Stimulated activated CD8-positive, alpha-beta memory T cell treated with anti-CD3 and anti-CD28 coated beads, Interleukin-4, amount 100 ng/mL, for 1 hour (primary cell): ENCODE measurements at places on chromosomes 12 and 14.

DNA sequence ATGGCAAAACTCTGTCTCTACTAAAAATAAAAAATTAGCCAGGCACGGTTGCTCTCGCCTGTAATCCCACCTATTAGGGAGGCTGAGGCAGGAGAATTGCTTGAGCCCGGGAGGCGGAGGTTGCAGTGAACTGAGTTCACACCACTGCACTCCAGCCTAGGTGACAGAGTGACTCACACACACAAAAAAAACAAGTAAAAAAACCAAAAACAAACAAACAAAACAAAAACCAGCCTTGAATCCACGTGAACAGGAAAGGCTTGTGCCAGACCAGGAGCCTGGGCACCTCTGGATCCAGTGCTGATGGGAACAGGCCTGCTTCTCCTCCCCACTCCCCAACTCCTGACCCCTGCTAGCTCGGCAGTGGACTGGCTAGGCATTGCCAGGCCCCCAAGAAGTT, 3.5 kb downstream of the FOXN4 start:
- no peak for DNase-seq

DNA sequence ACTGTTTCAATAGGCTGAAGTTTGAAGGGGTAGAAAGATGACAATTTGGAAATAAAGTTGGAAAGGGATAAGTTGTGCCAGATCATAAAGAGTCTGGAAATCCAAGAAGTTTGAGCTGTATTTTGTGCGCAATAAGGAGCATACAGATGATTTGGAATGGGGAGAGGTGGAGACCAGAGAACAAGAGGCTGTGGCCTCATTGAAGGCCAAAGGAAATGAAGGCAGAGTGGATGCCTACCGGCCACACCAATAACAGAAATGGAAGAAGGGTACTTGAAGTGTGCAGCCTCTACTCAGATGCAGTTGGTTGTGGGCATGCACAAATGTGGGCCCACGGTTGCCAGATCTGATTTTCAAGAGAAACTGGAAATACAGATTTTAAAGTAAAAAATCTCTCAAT, 2.4 kb downstream of the IFT81 start:
- no peak for DNase-seq

GRCh38 chr14:100823413-100824080, 2.4 kb upstream of the MEG3 start:
- DNase-seq = no peak

DNA sequence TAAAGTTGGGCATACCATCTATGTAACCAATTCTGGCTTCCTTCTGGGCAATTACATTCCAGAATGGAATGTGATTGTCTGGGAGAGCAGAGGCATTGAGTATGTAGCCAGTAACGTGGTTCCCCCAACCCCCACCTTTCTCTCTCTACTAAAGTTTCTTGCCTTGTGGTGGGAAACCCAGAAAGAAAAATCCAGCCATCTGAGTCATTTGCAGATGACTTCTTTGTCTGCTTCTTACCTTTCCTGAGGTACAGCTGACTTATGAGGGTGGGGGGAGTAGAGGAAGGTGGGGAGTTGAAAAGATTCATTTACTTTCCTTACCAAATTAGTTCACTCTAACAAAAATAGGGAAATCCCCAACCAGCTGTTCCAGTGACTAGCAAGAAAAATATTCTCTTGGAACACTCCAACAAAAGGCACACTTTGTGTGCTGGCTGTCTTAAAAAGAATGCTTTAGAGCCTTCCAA, 112.1 kb upstream of the FRMD6 start:
- DNase-seq = no peak

GRCh38 chr12:92139634-92140150, 6.0 kb downstream of the BTG1 start:
- no peak for DNase-seq

GRCh38 chr14:105018414-105018813, 2.5 kb downstream of the CDCA4 start:
- no peak for DNase-seq

- no peak for DNase-seq
Observed at GRCh38 chr14:87042354-87042753, 950.6 kb downstream of the GALC start.

GRCh38 chr12:15707516-15708199, 81.5 kb downstream of the EPS8 start:
- no peak for DNase-seq

- DNase-seq = peak; percentile 60
Observed at GRCh38 chr12:6451348-6452244, at the start of gene TAPBPL. TSS of gene TAPBPL (plus strand) at chr12:6452042. CDS start at chr12:6452249, 207 bp downstream.

- DNase-seq = peak; percentile 32
Observed at GRCh38 chr14:92686900-92687427, 61.5 kb downstream of the LGMN start.

DNA sequence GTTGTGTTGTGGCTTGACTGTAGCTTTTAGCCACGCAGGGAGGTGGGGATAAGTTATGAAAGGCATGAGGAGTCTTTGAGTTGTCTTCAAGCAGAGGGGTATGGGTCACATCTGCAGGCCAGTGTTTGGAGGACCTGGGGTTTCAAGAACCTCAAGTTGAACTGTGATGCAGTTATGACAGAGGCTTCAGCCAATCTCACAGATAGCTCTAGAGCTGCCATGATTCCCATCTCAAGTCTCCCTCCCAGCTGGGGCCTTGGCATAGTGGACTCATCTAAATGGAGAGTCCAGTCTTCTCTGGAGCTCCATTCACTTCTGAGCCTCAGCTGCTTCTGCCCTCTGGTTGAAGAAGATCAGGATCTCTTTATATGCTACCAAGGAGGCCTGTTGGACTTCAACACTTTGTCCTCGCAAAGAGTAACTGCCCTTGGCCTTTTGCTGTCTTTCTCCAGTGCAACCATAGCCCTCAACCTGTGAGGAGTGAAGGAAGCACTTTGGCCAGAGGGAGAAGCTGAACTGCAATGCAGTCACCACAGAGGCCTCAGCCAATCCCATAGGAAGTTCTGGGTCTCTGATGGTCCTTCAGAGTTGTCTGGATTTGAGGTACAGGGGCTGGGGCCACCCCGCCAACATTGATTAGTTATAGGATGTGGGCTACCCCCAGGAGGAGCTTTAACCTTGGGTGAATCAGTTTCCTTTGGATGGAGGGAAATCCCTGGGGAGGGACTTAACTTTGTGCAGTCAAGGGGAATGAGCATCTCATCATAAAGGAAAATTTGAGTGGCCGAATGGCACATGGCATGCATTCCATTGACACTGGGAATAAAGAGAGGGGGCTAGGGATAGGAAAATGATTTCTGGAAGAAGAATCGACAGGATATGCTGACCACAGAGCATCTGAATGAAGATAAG, 230.5 kb downstream of the PCNX1 start:
- no peak for DNase-seq

- no peak for DNase-seq
Observed at GRCh38 chr14:96745500-96746051, 51.6 kb upstream of the VRK1 start.

- no peak for DNase-seq
Observed at GRCh38 chr14:77549451-77549850, 50.8 kb upstream of the ISM2 start.

DNA sequence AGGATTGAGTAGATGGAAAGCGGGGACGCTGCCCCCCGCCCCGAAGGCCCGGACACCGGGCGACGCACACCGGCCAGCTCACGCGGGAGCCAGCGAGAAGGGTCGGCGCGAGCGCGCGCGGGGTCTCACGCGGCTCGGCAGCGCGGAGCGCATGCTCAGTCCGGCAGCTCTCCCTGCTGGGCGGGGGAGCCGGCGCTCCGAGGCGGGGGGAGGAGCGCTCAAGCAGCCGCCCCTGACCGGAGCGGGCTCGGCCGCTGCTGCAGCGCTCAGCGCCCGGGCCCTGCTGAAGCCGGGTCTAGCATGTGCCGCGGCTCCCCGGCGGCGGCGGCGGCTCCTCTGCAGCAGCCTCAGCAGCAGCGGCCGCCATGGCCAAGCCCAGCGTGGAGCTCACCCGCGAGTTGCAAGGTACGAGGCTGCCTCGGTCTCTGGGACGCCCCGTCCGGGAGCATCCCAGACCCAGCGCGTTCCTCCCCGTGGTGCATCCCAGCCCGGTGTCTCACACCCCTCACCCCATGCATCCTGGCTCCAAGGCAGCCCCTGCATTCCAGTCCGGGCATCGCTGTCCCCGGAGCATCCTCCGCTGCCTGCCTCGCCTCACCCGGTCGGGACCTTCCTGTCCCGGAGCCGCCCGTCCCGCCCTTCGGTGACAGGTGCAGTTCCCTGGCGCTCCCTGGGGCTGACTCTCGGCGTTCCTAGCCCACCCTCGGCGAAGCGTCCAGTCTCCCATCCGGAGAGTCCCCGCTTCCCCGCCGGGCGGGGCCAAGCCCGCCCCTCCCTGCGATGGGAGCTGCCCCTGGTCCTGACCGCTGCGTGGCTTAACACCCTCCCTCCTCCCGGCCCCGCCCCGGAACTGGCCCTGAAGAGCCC, at the start of gene CARMIL3:
TSS of gene CARMIL3 (plus strand) at position 221 of the 867 bp plus-strand sequence. CDS start at position 366, 145 bp downstream.
- DNase-seq = peak; percentile 13

GRCh38 chr12:53199700-53200099, 7.4 kb downstream of the ITGB7 start:
- DNase-seq = no peak

DNA sequence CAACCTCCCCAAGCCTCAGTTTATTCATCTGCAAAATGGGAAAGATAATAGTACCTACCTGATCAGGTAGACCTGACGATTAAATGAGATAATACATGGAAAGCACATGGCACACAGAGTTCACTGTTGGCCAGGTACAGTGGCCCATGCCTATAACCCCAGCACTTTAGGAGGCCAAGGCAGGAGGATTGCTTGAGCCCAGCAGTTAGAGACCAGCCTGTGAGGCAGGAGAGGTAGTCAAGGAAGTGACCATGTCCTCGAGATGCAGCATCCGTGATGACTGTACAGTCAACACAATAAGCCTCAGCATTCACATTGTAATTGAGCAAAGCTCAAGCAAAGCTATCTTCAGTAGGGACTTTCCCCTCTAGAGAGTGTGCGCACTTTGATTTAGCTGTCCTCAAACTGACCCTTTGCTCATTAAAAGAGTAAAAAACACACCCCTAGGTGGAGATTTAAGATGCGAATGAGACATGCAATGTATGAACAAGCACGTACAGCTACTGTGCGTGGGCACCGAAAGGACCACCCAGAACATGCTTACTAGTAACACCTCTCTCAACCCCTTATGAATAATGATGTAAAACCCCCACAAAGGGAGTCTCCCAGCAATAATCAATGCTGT, 9.9 kb downstream of the ISCU start:
- DNase-seq = no peak

GRCh38 chr12:123397400-123397799, 13.5 kb downstream of the KMT5A start:
- DNase-seq = no peak
